ENCODE measurements at places on chromosomes 11 and 22. TPM values are rescaled to one million over a fixed set of nuclear protein-coding genes. Genes with fewer than 3 reads are reported as not detected.

DNA sequence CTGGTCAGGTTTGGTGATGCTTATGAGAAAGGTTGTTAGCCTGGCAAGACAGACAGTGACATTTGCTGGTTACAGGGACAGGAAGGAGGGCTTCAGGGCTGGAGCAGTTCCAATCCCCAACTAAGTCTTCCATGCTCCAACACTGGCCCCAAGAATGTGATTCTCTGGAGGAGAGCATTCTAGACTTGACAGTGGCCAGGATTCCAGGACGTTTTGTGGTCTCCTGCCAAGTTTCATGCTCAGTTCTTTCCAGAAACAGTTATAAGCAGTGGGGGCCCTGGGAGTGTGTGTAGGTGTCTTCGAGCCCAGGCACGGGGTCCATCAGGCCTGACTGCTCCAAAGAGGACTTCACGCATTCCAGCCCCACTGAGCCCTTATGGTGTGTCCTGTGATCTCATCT lies 8.9 kb upstream of the GRK3 start:
- no peak for DNase-seq

GRCh38 chr11:61960532-61960931 lies 6.9 kb downstream of the FTH1 start:
- no peak for DNase-seq

- DNase-seq, result peak; percentile 21
Measured at GRCh38 chr11:62726156-62726914, 922 bp downstream of the HNRNPUL2 start.

- DNase-seq, result peak; percentile 14
Measured at GRCh38 chr22:22745225-22746060, 101.0 kb downstream of the GGTLC2 start.

DNA sequence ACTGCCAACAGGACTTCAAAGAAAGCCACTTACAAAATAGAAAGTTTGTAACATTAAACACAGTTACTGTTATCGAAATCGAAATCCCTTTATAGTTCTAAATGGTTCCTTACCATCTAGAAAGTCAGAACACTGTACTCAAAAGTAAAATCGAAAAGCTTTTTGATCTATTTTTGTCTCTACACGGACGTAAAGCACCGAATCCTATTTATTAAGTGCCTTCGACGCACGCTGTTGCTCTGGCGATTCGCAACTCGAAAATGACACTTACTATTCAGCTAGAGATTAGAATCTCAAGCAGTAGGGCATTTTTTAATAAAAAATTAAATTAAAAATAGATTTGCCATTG lies 78.3 kb downstream of the LARGE1 start:
- DNase-seq, result no peak

Gene MUC6
- 0.74 TPM for total RNA-seq

Gene OR8A1
- not detected for total RNA-seq

DNA sequence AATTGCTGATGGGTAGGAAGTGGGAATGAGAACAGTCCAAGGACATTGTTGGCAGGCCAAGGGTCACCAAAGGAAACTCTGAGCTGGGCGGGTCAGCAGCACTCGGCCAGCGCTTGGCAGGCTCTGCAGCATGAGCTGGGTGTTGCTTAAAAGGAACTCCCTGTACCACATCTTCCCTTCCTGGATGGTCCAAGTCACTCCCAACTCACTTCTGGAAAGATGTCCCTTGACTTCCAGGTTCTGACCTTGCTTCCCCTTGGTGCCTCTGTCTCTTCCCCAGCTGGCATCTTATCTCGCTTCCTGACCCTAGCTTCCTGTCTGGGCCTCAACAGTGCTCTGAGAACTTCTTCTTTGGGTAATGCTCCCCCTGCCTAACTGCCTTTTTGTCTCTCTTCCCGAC lies 24.8 kb upstream of the SWAP70 start:
- no peak for DNase-seq

GRCh38 chr11:1281974-1282365 lies 27.5 kb downstream of the TOLLIP start:
- no peak for DNase-seq

- DNase-seq, result no peak
Measured at GRCh38 chr22:17717708-17718107, 56.6 kb downstream of the BID start.

Gene ACCS
- 18.2 TPM for total RNA-seq

- no peak for DNase-seq
Measured at GRCh38 chr11:127119356-127119755, 118.8 kb upstream of the KIRREL3 start.

DNA sequence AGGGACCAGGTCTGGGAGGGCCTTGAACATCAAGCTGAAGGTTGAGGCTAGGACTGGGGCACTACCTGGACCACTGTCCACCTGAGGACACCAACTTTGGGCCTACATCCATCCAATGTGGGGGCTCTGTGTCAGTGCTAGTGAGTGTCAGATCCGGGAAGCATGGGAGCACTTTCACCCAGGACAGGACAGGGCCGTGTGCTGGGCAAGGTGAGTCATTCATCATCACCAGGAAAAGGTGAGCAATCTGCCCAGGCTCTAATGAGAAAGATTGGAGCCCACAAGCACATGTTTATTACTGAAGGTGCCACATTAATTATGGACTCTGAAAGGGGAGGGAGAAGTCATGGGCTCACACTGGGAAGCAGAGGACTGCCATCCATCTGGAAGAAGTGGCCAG lies 39.7 kb upstream of the DRD2 start:
- no peak for DNase-seq

Gene OR51E2
- total RNA-seq, result 10.6 TPM

DNA sequence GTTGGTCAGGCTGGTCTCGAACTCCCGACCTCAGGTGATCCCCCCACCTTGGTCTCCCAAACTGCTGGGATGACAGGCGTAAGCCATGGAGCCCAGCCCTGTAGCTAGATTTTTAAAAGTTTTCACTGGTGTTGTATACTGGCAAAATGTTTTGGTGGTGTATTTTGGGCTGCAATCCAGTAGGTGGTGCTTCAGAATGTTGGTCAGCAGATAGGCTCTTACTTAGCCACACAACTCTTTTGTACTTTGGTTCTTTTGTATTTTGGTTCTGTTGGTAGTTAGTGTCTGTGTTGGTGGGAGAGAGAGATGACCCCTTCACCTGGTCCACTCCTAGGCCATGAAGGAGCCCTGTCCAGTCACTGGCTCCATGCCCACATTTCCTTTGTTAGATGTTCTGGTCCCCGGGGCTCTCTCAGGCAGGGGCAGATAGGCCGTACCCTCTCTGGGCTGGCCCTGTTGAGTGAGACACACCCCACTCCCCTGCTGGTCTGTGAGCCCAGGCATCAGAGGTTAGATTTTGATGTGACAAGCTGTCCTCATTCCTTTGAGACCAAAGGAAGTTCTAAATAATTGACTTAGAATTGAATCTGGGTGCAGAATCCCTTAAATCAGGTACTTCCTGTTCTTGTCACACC lies 123.8 kb downstream of the DDX10 start:
- DNase-seq, result no peak

Gene MYOD1
- not detected for total RNA-seq

- DNase-seq, result no peak
Measured at GRCh38 chr11:33043221-33043830, 4.0 kb downstream of the TCP11L1 start.

GRCh38 chr22:39205344-39206021 lies 39.3 kb downstream of the PDGFB start:
- no peak for DNase-seq

Gene KCNQ1
- total RNA-seq, result 33.8 TPM

DNA sequence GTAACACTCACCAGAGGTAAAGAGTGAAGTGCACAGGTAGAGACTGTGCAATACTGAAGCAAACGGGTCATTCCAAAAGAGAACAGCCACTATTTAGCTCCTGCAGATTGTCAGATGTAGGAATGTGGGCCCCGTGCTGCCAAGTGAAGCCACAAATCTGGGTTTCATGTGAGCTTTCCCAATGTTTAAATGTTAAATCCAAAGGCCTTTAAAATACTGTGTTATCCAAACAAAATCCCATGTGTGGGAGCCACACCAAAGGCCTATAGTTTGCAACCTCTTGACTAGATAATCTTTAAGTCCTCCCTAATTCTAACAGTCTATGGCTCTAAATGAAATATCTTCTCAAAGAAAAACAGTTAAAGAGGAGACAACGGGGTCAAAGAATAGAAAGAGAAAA lies 43.3 kb downstream of the RBFOX2 start:
- DNase-seq, result no peak

Gene SPCS2
- 82.4 TPM for total RNA-seq

- no peak for DNase-seq
Measured at GRCh38 chr11:14455648-14456430, 43.8 kb downstream of the COPB1 start.

DNA sequence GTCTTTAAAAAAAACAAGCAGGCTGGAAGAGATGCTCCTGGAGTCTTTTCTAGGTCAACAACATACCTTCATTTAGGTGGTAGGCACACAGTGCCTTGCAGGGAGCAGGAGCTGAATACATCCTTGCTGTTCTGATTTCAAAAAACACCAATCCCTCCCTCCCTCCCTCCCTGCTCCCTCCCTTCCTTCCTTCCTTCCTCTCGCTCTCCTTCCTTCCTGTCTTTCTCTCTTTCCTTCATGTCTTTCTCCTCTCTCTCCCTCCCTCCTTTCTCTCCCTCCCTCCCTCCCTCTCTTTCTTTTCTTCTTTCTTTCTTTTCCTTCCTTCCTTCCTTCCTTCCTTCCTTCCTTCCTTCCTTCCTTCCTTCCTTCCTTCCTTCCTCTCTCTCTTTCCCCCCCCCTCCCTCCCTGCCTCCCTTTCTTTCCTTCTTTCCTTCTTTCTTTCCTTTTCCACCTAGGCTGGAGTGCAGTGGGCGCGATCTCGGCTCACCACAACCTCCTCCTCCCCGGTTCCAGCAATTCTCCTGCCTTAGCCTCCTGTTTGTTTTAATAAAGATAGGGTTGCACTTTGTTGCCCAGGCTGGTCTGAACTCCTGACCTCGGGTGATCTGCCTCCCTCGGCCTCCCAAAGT lies 245.1 kb downstream of the MIAT start:
- no peak for DNase-seq

Gene FAM111B
- 0.62 TPM for total RNA-seq

Gene BEST1
- total RNA-seq, result 18.0 TPM

DNA sequence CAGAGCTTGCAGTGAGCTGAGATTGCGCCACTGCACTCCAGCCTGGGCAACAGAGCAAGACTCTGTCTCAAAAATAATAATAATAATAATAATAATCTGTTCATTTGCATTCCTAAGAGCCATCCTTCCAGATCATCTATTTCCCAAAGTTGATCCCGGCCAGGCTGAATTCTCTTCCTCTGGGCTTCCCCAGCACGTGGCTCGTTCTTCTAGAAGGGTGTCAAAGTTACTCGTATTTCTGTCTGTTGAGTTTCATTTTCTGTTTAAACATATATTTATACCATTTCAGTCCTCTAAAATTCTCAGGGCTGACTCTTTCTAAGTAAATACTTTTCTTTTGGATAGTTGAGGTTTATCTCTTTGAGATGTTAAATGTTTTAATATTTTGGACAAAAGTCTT lies 4.8 kb upstream of the JHY start:
- no peak for DNase-seq

DNA sequence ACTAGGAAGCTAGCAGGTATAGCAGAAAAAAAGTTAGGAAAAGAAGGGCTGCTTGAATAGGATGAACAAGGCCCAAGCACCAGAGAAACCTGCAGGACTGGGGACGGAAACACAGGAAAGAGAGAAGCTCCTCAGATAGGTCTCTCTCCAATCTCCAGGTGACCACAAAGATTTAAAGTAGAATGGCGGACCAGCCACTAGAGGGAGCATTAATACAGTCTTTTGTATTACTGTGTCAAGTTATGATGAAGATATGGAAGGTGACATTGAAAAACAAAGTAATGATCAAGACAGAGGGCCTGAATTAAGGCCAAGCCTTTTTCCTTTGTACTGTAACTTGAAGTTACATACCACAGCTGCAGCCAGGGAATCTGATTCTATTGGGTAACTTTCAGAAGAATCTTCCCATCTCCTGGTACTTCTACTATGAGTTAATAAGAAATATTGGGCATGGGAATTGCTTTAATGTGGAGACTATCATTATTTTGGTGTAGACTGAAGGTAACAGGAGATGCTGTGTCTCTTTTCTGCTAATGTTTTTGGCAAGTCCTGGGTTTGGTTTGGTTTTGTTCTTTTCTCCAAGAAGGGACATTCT lies 33.8 kb downstream of the OR2AG2 start:
- DNase-seq, result no peak

- DNase-seq, result no peak
Measured at GRCh38 chr11:96424693-96425092, 34.9 kb downstream of the JRKL start.

DNA sequence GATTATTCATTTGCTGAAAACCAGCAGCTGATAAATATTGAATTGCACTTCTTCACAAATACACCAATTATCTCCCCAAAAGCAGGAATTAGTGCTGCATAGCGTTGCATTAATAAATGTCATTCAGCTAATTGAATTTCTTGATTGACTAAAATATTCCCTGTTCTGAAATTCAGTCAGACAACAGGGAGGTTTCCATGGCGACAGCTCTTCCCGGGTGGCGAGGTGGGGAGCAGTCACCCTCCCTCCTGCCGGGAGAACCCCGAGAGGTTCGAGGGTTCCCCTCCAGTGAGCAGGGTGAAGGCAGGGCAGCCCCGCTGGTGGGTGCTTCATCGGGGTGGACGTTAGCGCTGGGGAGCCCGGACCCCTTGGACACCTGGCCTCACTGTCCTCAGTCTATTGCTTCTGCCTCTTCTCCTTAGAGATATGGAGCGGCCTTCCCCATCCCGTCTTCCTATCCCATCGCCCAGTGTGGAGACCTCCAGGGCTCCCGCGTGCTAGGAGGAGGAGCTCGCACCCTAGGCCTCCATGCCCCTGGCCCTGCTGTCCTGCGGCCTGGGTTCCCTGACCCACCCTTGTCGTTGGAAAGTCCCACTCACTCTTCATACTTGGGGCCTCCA lies 983.5 kb downstream of the BRD1 start:
- DNase-seq, result no peak

GRCh38 chr22:47419239-47419638 lies 656.8 kb downstream of the TBC1D22A start:
- no peak for DNase-seq

GRCh38 chr11:91394727-91395414 lies 829.7 kb upstream of the FAT3 start:
- no peak for DNase-seq

Gene STK33
- total RNA-seq, result 14.6 TPM

GRCh38 chr11:77440678-77441077 lies 33.2 kb downstream of the PAK1 start:
- no peak for DNase-seq
